ENCODE measurements at places on chromosomes 3 and 15.

DNA sequence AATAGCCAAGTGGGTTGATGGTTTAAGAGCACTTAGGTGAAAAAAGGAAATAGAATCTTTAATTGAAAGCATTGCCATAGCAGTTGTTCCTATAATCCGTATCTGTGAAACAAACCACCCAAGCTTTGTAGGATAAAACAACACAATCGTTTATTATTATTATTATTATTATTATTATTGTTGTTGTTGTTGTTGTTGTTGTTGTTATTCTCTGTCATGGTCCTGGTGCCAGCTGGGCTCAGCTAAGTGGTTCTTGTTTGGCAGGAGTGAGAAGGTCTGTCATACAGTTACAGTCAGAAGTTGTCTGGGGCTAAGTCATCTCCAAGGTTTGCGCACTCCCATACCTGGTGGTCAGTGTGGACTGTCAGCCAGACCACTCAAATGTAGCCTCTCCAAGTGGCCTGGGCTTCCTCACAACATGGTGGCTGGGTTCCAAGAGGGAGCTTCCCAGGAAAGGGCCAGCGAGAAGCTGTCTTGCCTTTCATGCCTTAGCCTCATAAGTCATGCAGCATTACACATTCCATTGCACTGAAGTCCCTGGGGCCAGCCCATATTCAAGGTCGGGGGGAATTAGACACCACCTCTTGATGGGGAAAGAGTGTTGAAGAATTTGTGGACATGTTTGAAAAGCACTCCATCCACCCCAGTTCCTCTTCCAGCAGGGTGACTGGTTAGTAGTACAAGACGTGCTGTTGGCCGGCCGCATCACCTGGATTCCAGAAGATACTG lies 54.3 kb upstream of the FGD5 start:
- DNase-seq: no peak

- DNase-seq: no peak
Measured at GRCh38 chr15:38217191-38217595, 35.4 kb upstream of the SPRED1 start.

DNA sequence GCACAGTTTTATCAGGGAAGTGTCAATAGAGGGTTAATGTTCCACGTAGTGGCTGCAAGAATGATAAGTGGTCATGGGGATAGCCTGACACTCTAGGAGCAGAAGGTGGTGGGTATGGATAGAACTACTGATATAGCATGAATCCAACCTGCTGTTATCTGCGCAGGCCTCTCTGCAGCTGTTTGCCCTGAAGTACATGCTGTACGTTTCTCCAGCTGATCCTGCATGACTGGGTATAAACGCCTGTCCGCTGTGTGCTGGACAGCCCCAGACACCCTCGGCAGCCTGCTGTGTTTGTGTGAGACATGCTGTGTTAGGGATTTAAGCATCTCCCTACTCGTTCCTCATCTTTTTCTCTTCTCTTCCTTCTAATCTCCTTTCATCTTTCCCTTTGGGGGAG lies 87.1 kb downstream of the LPP start:
- DNase-seq: no peak

- no peak for DNase-seq
Measured at GRCh38 chr15:26665957-26666791, 106.7 kb downstream of the GABRB3 start.

DNA sequence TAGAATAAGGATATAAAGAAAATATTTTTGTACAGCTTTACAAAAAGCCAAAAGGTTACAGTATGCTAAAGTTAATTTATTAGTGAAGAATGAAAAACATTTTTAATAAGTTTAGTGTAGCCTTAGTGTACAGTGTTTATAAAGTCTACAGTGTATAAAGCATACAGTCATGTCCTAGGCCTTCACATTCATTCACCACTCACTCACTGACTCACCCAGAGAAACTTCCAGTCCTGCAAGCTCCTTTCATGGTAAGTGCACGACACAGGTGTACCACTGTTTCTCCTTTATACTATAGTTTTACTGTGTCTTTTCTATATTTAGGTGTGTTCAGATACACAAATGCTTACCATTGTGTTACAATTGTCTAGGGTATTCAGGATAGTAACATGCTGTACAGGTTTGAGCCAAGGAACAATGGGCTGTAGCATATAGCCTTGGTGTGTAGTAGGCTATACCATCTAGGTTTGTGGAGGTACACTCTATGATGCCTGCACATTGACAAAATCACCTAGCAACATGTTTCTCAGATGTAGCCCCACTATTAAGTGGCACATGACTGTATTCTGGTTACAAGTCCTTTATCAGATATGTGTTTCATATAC lies 197.1 kb upstream of the KBTBD8 start:
- no peak for DNase-seq

- DNase-seq: peak; percentile 32
Measured at GRCh38 chr15:98442379-98442833, 205.9 kb upstream of the IGF1R start.

DNA sequence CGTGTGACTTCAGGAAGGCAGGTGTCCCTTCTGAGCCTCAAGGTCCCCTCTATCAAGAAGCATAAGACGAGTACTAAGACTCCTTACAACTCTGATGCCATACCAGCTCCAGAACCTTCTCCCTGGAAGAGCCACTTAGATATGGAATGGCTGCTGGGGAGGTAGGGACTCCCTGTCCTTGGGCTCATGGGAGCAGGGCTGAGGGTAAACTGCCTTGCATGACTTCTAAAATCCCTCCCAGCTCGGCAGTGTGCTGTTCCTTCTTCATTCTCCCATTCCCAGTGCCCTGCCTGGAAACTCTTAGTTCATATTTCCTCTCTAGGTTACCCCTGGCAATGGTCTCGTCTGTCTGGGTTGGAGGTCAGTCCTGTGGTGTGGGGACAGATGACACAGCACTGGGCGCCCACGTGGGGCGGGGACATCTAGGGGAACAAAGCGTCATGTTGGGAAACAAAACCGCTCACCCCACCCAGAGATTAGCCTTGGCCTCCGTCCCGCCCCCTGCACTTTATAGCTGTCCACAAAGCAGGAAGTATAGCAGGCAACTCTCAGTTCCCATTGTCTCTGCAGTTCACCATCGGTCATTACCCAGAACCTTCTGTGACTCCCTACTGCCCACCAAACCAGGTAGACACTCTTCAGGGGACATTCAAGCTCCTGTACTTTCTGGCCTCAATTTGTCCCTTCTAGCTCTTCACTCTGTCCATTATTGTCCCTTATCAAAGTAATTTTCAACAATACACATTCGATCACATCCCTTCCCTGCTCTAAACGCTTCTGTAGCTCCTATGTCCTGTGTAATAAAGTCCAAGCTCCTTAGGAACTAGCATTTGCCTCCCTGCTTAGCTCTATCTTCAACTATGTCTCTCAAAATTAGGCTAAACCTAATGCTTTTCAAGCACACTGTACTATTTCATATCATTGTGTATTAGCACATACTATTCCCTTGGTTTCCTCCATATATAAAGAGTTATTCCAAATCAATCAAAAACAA lies 73.8 kb downstream of the IQSEC1 start:
- DNase-seq: no peak

DNA sequence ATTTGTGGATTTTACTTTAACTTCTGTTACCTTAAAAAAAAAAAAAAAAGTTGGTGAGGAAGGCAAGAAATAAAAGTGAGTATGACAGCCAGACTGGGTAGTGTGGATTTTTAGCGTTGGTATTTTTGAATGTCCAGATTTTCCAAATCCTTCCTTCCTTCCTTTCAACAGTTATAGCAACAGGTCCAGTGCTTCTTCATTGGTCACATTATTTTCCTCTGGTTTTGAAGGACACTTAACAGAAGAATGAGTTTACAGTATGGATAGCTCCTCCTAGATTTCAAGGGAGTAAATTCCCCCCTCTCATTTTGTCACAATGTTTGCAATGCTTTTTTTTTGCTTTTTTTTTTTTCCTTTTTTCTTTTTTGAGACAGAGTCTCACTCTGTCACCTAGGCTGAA lies 6.4 kb downstream of the MAPKBP1 start:
- no peak for DNase-seq

GRCh38 chr15:83776986-83777385 lies 123.1 kb downstream of the ADAMTSL3 start:
- no peak for DNase-seq

DNA sequence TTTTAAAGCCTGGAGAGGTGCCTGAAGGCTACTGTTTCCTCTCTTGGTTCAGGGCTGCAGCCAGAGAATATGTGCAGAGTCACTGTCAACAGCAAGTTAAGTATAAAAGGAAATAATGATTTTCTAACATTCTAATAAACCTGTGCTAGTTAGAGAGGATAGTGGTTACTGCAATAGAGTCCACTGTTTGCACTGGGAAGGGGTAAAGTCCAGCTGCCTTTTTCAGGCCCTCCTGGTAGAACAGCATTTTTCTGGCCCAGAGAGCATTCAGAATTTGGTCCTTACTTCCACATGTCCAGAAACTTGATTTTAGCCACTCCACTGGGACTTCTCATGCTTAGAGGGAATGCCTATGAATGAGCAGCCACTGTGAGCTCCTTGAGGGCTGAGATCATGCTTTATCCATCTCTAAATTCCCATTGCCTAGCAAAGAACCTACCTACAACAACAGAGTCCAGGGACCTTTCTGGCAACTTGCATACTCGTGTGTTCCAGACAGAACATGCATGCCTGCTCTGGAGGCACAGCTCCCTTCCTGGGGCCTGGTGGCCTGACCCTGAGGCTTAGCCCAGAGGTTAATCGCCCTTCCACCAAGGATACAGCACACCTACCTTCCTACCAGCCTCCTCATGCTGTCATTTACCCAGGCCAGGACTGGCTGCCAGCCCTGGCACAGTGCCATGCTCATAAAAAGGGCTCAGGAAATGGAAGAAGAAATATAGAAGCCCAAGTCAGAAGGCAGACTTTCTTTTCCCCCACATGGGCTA lies 50.3 kb upstream of the ATP13A3 start:
- DNase-seq: no peak

DNA sequence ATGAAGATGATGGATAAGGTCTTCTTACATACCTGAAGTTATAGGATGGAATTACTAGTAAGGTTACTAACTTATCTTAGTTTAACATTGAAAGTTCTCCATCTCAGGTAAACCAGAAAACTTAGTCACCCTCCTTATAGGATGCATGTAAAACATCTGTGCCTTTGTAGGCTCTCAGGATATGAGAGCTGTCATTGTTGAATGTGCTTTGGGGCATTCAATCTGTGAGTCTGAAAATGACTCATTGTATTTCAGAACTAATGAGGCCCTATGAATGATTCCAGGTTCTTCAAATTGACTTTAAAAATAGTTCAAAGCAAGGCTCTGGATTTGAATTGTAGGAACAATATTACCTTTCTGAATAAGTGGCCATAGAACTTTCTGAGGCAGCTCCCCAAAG lies 237.7 kb upstream of the AZI2 start:
- no peak for DNase-seq

DNA sequence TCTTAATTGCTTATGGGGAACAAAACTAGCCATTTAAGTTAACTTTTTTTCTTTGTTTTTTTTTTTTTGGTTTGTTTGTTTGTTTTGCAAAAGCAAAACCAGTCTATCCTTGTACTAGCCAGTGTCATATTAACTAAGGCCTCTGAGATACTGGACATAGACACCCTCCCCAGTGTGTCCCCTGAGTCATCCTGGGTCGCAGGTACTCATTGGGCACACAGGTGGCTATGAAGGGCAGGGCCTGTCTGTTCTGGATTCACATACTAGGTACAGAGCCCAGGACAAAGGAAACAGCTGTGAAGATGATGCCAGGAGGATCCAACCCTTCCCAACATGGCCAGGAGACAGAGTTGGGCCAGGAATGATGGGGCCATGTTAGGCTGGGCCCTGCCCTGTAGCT lies 318.1 kb downstream of the THSD4 start:
- DNase-seq: no peak

- peak; percentile 25 for DNase-seq
Measured at GRCh38 chr15:63833021-63833696, 589 bp downstream of the HERC1 start.

- no peak for DNase-seq
Measured at GRCh38 chr3:188122571-188123169, 31.3 kb upstream of the LPP start.

Data from NCI-H526 treated with DMSO at 0.1 percent for 48 hours (cell line).